ENCODE measurements at places on chromosomes 1 and 21. TPM values are rescaled to one million over a fixed set of nuclear protein-coding genes. Genes with fewer than 3 reads are reported as not detected.

ODR4 gene
- 27.1 TPM for total RNA-seq

GLIS1 gene
- 0.17 TPM for total RNA-seq

RPL22 gene
- total RNA-seq, result 174 TPM

LAMC1 gene
- total RNA-seq, result 241 TPM

SYT6 gene
- not detected for total RNA-seq

PLOD1 gene
- total RNA-seq, result 83.0 TPM

AIRE gene
- total RNA-seq, result not detected

GUCA2A gene
- total RNA-seq, result not detected

PTPRF gene
- total RNA-seq, result 259 TPM

KLHDC8A gene
- not detected for total RNA-seq

GPR52 gene
- total RNA-seq, result 1.3 TPM

NBPF6 gene
- not detected for total RNA-seq

PROK1 gene
- not detected for total RNA-seq

NMNAT2 gene
- 0.17 TPM for total RNA-seq

ANKRD45 gene
- total RNA-seq, result 1.4 TPM

CD1D gene
- total RNA-seq, result 1.4 TPM

BARHL2 gene
- total RNA-seq, result not detected

FMOD gene
- not detected for total RNA-seq

TNFRSF14 gene
- 19.8 TPM for total RNA-seq

SDC3 gene
- total RNA-seq, result 12.3 TPM

SLAMF1 gene
- not detected for total RNA-seq

NUP210L gene
- total RNA-seq, result 0.05 TPM

CRNN gene
- not detected for total RNA-seq

MIXL1 gene
- total RNA-seq, result not detected

HFM1 gene
- total RNA-seq, result 0.35 TPM

OR2L8 gene
- total RNA-seq, result not detected

NUDT4B gene
- total RNA-seq, result 11.6 TPM

IRF6 gene
- total RNA-seq, result 30.3 TPM

PCSK9 gene
- 17.5 TPM for total RNA-seq

KCNK2 gene
- not detected for total RNA-seq

LRRC53 gene
- not detected for total RNA-seq

MAP3K21 gene
- total RNA-seq, result 24.8 TPM

KRTAP11-1 gene
- not detected for total RNA-seq

OR2G6 gene
- not detected for total RNA-seq

VASH2 gene
- total RNA-seq, result 0.35 TPM

NBL1 gene
- total RNA-seq, result 168 TPM

DNAJC8 gene
- total RNA-seq, result 71.1 TPM

BTBD19 gene
- 4.4 TPM for total RNA-seq

KCND3 gene
- total RNA-seq, result 0.30 TPM

NECAP2 gene
- 238 TPM for total RNA-seq

ADCY10 gene
- not detected for total RNA-seq

C1orf185 gene
- total RNA-seq, result not detected

IFI6 gene
- total RNA-seq, result 63.6 TPM

OR2T35 gene
- under 0.01 TPM for total RNA-seq

TBX15 gene
- 0.87 TPM for total RNA-seq

OR6K3 gene
- total RNA-seq, result not detected

OLFM3 gene
- not detected for total RNA-seq

HSPB7 gene
- total RNA-seq, result 0.35 TPM

MROH7 gene
- total RNA-seq, result not detected

LCE2C gene
- total RNA-seq, result not detected

FCRL4 gene
- not detected for total RNA-seq

GJA8 gene
- not detected for total RNA-seq

TNFSF18 gene
- total RNA-seq, result 0.10 TPM

ZNF593OS gene
- total RNA-seq, result not detected

GSTM1 gene
- 15.1 TPM for total RNA-seq

FAM78B gene
- total RNA-seq, result not detected

TSPEAR gene
- not detected for total RNA-seq

CCDC190 gene
- total RNA-seq, result not detected

Data from renal cortical epithelial cell (primary cell).